Globus pallidus (tissue), 1 donor: ENCODE measurements at places on chromosomes 5 and 9.
A peak's percentile ranks its signal among the peaks of the same experiment; 100 is the strongest.

DNA sequence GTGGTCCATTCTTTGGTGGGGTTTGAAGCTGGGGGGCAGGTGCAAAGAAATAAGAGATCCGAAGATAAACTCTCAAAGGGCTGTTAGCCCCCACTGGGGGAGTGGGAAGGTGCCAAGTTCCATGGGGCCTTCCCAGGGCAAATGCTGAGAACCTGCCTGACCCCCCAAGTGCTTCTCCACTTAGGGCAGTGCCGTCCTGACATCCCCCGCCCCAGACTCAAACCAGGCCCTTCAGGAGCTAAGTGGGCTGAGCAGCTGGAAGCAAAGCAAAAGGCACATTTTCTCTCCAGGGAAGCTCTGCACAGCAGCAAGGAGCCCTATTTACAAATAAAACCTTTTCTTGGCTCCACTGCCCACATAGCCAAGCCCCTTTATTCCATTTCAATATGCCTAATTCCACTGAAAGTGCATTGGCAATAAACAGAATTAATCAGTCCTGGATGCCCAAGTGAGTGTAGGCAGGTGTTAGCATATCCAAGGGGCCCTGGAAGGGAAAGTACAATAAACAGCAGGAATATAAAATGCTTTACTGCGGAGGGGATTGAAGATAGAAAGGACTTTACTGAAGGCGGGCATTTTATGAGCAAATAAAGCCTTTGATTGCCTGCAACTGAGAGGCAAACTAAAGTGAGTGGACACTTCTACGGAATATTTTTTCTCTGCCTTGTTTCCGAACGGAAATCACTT is 44.6 kb downstream of the WHRN start:
- no peak for DNase-seq

DNA sequence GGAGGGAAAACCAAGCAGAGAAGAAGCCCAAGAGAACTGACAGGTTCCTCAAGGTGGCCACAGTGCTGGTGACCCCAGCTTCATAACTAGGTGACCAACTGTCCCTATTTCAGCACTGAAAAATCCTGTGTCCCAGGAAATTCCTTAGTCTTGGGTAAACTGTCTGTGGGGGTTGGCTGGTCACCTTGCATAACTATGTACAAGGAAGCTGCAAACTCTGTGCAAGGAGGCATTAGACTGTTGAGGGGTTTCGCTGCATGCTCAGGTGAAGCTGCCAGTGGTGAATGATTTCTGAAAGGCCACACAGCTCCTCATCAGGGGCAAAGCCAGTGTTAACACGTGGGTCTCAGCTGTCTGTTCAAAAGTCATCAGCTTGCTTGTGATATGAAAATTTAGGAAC is 36.9 kb downstream of the PCSK5 start:
- no peak for DNase-seq

- peak; percentile 5 for DNase-seq
These were observed 77.2 kb downstream of the SLCO6A1 start for GRCh38 chr5:102421647-102422046.

- DNase-seq: no peak
These were observed 18.0 kb downstream of the KLF4 start for GRCh38 chr9:107471552-107471951.

DNA sequence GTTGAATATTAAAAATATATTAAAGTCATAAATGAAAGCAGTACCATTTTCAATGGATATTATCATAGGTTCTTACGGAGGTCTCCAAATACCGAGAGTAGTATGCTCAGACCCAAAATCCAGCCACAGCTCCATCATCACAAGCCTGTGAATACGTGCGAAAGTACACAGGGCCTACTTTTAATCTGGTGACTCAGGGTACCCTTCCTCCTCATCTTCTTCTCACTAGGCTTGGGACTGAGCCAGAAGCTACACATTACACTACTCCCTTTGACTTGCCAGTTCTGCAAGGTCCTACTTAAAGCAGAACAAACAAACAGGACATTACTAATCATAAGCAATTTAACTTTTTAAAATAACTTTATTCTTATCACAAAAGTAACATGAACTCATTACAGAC is 7.6 kb upstream of the RIC1 start:
- no peak for DNase-seq
